ENCODE measurements at places on chromosomes 6 and 20.

DNA sequence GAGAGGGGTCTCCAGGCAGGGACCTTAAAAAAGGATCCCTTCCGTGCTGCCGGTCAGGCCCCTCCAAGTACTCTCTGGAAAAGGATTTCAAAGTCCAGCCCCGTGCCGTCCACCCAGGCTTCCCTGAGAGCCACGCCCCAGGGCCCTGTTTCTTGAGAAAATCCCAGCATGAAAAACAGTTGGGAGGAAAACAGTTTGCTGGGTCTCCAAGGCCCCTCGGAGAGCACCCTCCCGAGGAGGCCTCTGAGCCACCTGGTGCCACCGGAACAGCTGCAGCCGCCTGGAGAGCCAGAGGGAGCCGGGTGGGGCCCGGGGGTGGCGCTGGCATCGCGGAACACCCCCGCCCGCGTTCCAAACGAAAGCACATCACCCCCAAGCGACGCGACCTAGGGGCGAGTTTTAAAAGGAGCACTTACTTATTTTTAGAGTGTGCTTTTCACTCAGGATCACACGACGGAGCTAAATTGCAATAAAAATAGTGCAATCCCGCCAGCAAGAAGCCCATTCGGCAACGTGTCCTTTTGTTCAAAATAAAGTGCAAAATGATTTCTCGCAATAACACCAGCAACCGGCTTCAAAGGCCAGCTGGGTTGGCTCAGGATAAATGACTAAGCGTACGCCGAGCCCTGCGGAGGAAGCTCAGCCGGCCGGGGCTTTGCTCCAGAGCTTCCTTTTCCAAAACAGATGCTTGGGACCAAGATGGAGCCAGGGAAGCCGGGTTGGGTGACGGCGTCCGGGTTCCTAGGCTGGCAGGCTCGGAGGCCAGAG, 64.2 kb downstream of the YTHDF1 start:
- no peak for DNase-seq

DNA sequence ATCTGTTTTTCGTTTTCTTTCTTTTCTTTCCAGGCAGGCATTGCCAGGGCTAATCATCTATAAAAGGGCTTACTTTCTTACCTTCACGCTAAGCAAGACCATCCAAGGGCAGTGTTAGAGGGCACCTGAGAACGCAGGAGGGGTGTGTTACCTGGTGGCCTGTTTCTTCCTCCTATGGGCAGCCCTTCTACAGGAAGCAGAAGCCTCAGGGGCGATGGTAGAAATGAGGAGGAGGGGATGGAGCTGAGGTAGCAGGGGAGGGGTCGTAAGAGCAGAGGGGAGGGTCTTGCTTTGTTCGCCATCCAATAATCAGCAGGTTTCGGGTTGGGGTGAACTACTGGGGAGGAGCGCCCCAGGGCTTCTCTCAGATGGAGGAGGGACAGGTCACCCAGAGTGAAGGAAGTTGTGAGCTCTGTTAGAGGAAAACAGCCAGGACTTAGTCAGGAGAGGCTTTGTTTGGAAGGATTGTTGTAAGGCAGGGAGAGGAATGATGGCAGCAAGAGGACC, 1.5 kb upstream of the CCR6 start:
- no peak for DNase-seq

DNA sequence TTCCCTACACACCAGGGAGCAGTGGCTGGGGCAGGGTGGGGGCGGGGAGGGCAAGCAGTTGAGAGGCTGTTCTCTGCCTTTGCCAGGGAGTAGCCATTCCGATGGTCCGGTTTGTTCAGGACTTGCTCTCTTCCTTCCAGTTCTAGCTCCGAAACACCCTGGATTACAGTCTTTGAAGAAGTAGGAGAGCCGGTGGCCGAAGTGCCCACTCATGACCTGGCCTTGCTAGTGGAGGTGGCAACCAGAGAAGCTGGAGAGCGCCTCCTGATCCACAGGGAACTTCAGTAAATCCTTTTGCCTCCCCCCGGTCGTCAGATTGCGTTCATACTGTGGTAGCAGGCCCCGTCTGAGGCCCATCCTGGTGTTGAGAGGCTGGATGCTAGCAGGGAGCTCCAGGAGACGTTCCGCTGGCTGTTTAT, 92.8 kb downstream of the ARID1B start:
- no peak for DNase-seq

- no peak for DNase-seq
Measured at GRCh38 chr6:6393069-6393529, 72.6 kb upstream of the F13A1 start.
